ENCODE measurements at places on chromosomes 6 and 20.

DNA sequence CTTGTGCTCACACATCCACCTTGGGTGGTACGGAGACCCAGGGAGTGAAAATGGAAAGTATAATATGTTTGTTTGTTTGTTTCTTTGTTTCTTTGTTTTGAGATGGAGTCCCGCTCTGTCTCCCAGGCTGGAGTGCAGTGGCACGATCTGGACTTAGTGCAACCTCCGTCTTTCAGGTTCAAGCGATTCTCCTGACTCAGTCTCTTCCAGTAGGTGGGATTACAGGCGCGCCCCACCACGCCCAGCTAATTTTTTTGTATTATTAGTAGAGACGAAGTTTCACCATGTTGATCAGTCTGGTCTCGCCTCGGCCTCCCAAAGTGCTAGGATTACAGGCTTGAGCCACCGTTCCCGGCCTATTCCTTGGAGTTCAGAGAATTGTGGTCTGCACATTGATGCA, 115.4 kb downstream of the TRIM27 start:
- DNase-seq: no peak

DNA sequence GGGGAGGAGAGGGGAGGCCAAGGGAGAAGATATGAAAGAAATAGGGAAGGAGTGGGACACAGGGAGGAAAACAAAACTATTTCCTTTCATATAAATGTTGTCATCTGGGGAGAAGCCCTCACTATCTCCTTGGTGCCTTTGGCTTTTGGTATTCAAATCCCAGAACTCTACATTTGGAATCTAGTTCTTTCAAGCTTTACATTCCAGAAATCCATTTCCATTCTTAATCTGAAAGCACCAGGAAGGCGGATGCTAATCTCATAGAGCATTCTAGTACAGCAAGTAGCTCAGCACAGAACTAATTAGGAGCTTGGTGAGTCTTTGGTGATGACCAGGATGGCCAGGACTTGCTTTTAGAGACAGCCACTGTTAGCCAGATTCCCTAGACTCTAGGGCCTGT, 177.9 kb downstream of the KIF16B start:
- no peak for DNase-seq

- DNase-seq: no peak
Observed at GRCh38 chr6:118984342-118984741, 49.4 kb upstream of the MCM9 start.

- DNase-seq: peak; percentile 87
Observed at GRCh38 chr20:36462440-36463211, 78.7 kb upstream of the MYL9 start.

DNA sequence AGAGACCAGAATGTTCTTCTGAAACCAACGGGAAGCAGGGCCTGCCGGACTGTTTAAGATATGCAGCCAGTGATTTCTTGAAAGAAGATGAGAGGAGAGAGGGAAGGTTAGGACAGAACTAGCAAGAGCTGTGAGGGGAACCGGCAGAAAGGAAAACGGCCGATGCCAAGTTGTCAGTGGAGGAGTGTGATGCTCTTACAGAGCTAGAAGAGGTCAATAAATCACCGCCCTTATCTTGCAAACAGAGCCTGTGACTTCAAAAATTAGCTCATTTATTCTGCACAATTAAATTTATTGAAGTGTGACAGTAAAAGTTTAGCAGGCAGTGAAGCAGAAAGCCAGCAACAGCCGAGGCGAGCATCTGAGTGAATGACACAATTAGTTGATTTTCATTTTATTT, 509.5 kb upstream of the ID4 start:
- no peak for DNase-seq

DNA sequence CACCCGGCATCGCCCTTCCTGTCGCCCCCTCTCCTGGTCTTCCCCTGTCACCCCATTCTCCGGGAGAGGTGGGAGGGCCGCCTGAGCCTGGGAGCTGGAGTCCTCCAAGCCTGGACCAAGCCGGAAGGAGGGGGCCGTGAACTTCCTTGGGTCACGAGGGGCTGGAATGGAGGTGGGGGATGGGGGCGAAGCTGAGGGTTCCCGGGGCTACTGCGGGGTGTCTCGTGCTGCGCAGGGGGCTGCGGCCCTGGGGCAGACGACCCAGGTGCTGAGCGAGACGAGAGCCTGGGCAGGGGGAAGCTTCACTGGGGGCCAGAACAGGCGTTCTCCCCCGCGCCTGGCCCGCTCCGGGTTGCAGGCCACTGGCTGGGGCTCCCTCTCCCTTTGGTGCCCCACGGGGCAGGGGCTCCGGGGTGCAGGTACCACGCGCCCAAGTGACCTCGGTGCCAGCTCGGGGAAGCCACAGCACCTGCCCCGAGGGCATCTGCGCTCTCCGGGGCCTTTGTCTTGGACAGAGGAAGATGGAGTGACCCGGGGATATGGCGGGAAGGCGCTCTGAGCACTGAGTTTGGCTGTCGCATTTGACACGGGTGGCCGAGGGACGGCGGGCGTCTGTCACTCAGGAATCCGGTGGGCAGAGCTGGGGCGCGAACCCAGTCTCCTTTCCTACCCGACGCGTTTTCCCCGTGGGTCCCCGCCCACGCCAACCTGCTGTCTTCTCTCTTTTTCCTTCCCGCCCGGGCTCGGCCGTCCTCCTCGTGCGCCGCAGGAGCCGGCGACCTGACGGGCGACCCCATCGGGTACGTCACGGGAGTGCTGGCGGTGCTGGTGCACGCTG, 1.2 kb downstream of the SLC35D3 start:
- no peak for DNase-seq

GRCh38 chr6:146582857-146583256, 15.9 kb upstream of the ADGB start:
- no peak for DNase-seq

- peak; percentile 23 for DNase-seq
Observed at GRCh38 chr6:170437719-170438401, 115.2 kb downstream of the PSMB1 start.

DNA sequence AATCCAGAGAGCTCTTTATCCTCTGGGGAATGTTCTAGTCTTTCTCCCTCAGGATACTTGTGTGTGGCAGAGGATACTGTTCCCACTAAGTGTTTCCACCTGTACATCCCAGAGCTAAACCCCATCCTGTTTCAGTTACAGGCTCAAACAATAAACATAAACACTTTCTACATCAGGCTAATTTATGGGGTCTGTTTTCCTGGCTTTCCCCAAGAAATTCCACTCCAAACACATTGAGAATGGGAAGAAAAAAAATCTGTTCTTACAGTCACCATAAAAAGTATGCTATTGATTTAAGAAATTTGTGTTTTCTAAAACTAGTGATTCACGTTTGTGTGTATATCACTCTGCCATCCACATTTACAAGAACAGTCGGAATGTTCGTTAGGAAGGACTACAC, 293.9 kb upstream of the FOXQ1 start:
- no peak for DNase-seq

DNA sequence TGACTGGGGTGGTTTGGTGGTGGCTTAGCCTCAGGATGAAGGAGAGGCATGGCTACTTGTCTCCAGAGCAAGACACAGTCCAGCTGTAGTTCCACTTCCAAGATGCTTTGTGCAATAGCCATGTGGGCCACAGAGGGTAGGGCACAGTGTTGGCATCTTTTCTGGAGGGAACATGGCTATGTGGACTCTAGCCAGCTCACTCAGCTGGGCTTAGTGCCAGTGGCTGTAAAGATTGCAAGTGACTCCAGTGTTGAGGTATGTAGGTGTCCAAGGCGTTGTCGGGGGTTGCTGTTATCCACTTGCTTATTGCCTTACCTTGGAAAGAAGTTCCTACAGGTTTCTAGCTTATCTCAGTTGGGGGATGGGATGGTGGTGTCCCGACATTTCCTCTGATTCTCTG, 233.4 kb downstream of the CD109 start:
- DNase-seq: peak; percentile 11

GRCh38 chr20:63114693-63115311, 101.1 kb downstream of the YTHDF1 start:
- no peak for DNase-seq

DNA sequence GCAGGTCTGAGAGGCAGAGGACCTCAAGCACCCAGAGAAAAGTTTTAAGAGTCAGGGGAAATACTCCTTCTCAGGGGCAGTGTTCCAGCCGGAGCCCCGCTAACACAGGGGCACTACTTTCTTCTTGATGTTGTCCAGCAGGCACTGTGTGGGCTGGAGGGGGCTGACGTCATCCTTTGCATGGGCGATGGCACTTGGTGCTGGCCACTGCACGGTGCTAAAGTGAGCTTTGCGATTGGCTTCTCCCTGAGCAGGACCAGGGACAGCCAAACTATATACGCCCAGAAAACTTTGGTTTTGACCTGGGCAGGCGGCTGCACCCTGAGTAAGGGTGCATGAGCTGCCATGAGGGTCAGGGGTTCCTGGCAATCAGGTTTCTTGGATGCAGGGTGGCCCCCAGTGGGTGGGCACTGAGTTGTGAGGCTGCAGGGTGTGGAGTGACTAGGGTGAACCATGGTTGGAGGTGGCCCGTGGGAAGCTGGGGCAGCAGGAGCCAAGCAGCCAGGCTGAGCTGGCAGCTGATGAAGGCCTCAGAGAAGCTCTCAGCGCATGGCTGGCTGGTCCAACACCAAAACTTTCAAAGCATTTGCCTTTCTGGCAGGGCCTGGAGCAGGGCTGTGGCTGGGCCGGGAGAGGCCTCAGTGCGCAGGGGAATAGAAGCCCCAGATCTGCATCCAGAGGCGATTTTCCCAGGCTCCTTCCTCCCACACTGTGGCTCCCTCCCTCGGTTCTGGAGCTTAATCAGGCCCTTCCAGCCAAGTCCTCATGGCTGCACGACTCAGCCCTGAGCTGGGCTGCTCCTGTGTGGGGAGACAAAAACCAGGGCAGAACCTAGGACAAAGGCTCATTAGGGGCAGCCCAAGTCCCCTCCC, 18.3 kb downstream of the MRPS18A start:
- peak; percentile 54 for DNase-seq

- DNase-seq: no peak
Observed at GRCh38 chr6:157222201-157222981, 100.9 kb downstream of the TMEM242 start.

GRCh38 chr6:27679308-27679963, 206.5 kb upstream of the ZNF184 start:
- DNase-seq: no peak

DNA sequence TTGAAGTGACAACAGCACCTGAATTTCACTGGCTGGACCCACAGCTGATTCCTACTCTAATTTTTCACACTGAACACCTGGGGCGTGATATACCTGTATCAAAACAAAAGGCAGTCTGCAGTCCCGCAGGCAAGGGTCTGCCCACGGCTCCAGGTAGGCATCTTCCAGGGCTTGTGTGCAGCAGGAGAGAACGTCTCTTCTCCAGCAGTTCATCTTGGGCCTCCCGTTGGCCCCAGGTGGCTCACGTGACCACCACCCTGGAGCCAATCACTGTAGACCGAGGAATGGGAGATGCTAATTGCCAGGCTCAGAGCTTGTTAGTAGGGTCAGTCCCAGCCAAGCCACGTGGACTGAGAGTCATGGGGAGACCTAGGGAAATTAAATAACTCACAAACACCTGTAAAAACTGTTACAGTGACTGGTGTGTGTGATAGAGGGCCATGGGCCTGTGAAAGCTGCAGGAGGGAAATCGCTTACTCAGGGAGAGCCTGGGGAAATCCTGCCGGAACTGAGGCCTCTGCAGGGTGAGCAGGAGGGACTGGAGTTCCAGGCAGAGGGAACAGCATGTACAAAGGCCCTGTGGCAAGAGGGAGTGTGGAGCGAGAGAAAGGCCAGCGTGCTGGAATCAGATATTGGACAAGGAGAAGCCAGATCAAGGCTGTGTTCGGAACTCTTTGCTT, 83.4 kb downstream of the EYA2 start:
- DNase-seq: no peak

DNA sequence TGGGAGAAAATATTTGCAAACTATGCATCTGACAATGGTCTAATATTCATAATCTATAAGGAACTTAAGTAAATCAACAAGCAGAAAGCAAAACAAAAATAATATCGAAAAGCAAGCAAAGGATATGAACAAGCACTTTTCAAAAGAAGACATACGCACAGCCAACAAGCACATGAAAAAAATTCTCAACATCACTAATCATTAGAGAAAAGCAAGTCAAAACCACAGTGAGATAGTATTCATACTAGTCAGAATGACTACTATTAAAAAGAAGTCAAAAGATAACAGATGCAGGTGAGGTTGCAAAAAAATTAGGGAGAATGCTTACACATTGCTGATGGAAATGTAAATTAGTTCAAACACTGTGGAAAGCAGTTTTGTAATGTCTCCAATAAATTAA, 410.2 kb downstream of the MMUT start:
- DNase-seq: no peak

DNA sequence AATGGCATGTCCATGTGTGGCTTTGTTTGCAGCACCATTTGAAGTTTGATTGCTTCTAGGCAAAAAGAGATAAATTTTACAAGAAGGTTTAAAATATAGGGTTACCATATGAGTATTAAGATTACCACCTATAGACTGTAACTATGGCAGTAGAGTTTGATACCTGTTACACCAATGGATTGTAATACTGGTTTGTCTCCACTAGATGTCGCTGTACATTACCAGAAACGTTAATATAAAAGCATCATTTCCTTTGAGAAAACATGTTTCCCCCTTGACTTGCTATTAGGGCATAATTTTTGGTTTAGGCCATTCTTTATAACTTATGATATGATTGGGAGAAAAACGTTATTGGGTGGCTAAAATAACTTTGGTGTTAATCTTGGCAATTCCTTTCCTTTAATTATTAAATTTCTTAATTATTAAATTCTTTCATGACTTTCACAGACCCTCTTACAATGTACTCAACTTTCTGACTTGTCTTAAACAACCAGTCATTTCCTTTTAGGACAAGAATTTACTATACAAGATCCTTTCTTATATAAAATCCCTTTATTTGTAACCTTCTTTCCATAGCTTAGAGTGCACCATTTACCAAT, 42.8 kb downstream of the HLA-DPB1 start:
- peak; percentile 63 for DNase-seq

GRCh38 chr6:17086469-17086868, 15.4 kb upstream of the STMND1 start:
- peak; percentile 88 for DNase-seq

GRCh38 chr6:74167976-74168375, 472.0 kb downstream of the CD109 start:
- DNase-seq: no peak

DNA sequence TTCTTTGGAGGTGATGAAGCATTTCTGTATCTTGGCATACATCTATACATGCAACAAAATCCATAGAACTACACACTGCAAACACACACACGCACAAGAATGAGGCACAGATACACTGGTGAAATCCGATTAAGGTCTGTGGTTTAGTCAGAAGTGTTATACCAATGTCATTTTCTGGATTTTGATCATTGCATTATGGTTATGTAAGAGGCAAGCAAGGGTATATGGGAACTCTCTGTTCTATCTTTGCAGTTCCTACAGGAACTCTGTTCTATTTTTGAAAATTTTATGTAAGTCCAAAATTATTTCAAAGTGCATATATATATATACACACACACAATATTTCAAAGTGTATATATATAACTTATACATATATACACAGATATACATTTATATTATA, 101.7 kb downstream of the SYNDIG1 start:
- DNase-seq: no peak

DNA sequence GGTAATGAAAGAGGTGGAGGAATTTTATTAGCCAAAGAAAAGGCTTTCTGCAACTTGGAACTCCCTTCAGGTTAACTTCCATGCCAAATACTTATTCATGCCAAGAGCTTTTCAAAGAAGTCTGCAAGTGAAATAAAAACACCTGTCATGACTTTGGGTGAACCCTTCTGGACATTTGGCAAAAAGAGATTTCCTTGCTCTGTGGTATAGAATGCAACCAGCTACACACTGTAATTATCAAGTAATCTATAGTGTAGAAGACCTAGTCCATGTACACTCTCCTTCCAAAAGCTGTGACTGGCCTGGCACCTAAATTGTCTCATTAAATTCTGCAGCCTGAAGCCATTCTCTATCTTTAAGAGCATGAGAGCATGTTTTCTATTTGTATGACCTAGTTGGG, 232.3 kb downstream of the COL12A1 start:
- no peak for DNase-seq

All from EH (cell line).